ENCODE measurements at places on chromosomes 1 and 21. TPM values are rescaled to one million over a fixed set of nuclear protein-coding genes. Genes with fewer than 3 reads are reported as not detected.

DNA sequence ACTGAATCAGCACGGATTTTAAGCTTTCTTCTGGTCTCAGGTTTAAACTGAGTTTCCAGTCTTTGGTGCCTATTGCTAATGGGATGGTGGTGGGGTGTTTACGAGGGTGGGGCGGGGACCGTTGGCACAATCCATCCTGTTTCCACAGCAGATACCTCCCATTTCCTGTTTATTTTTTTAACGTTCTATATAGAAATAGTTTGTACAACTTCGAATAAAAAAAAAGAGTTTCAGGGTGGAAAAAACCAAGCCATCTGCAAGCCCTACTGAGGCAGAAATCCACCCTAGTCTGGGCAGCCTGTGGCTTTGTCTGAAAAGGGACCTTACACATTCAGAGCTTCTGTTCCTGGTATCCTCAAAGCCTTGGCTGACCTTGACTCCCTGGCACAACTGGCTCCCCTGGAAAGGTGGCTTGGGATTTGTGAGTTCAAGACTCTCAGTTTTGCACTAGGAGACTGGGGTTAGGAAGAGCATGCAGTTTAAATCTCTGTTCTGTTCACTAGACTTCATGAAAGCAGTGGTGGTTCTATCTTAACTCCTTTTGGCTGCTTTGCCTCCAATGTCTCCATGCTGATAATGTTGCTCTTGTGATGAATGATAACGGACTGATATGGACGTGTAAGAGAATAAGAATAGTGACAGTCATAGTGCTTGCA lies 46.7 kb downstream of the VANGL2 start:
- no peak for DNase-seq

GRCh38 chr1:59107916-59108315 lies 189.0 kb upstream of the FGGY start:
- no peak for DNase-seq

- DNase-seq = no peak
Observed at GRCh38 chr1:211603191-211603701, 24.3 kb upstream of the SLC30A1 start.

DNA sequence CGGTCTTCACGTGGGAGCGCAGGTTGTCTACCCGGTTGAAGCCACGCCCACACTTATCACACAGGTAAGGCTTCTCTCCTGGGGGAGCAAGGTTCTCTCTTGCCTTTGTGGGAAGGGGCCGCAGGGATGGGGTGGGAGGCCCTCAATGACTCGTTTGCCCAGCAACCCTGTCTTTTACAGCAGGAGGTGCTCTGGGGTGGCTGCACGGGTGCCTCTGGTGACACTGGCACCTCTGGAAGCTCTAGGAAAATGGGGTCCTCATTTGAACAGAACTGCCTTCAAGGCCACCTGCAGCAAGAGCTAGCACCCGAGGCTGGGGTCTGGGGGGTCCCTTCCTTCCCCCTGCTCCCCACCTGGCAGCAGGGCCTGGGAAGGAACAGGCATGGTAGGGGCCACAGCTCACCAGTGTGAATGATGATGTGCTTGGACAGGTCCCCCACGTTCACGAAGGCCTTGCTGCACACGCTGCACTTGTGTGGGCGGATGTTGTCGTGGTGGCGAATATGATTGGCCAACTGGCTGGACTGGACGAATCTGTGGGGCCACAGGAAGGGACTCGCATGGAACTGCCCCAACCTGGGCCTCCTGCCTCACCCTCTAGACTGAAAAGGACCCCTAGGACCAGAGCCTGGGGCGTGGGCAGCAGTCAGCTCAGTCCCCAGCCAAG lies 33.1 kb downstream of the ZBTB17 start:
- no peak for DNase-seq

GRCh38 chr1:2137257-2138121 lies 57.1 kb downstream of the FAAP20 start:
- no peak for DNase-seq

DNA sequence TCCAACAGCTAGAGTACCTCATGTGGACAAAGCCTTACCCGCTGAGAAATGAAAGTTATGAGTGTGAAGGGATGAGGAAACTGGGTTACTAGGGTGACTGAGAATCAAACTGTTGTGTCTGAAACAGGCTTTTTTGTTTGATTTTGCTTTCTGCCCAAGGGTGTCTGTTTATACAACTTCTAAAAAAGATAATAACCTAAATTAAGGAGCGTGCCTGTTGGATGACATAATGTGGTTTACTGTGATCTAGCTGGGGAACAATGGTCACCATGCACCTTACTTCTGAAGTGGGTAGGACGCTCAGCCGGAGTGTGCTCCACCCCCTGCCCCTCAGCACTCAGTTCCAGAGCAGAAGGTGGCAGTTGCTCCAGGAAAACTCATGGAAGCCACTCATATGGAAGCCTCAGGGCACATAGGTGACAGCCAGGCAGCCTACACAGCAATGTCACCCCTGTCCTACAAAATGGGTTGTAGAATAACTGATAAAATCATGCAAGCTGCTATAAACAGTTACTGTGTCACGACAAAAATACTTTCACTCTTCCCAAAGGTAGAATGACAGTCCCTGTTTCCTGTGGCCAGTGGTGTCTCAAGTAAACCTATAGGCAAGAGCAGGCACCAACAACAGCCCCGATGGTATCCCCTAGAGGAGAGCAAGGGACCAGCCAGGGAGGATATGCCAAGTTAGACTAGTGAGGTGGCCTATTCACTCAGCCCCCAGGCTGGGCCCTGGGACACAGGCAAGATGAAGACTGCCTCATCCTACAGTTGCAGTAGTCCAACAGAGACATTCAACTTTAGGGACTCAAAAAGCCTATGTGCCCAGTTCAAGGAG lies 29.3 kb downstream of the SIPA1L2 start:
- DNase-seq = peak; percentile 38

Gene GABRD
- 0.07 TPM for total RNA-seq

Gene C2CD4D
- not detected for total RNA-seq

Gene ENTREP3
- total RNA-seq = 11.4 TPM

Measured in A172 (cell line).